ENCODE measurements at places on chromosomes 3 and 15.

DNA sequence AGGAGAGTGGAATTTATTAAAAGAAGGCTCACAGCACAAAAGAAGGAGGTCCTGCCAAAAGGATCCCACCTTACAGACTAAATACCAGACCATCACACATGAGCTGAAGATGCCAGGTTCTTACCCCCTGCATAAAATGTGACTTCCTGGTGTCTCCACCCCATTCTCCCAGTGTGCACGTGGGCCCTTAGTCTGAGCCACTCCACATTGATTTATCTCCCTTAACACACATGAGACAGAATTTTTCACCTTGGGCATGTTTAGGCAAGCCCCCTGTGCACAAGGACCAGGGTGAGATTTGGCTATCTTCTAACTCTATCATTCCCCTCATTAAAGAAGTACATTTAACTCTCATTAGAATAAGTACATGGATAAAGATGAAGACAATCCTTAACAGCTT lies 916.7 kb downstream of the PLOD2 start:
- no peak for DNase-seq

DNA sequence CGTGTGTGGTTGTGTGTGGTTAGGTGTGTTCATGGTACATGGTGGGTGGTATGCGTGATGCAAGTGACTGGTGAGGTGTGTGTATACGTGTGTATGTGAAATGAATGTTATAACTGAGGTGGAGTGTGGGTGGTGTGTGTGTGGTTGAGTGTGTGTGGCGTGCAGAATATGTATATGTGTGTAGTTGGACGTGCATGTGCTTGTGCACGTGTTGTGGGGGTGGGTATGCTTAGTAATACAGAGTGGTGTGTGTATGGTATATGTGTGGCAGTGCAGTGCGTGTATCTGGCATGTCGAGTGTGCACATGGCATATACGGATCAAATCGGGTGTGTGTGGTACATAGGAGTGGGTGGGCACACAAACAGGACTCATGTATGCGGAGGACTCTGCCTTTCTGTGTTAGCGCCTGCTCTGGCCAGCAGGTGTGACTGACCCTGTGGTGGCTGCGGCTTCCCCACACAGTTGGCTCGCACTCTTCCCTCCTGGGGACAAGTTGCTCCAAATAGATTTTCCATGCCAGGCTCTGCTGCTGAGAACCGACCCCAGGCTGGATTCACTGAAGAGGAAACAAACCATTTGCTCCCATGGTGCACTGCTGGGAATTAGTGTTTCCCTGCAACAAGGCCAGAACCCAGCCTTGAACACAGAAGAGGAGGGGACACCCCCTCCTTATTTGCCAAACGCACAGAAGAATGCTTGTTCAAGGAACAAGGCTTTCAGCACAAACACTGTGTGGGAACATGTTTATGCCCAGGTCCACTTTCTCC lies 1.2 kb upstream of the C3orf70 start:
- peak; percentile 49 for DNase-seq

DNA sequence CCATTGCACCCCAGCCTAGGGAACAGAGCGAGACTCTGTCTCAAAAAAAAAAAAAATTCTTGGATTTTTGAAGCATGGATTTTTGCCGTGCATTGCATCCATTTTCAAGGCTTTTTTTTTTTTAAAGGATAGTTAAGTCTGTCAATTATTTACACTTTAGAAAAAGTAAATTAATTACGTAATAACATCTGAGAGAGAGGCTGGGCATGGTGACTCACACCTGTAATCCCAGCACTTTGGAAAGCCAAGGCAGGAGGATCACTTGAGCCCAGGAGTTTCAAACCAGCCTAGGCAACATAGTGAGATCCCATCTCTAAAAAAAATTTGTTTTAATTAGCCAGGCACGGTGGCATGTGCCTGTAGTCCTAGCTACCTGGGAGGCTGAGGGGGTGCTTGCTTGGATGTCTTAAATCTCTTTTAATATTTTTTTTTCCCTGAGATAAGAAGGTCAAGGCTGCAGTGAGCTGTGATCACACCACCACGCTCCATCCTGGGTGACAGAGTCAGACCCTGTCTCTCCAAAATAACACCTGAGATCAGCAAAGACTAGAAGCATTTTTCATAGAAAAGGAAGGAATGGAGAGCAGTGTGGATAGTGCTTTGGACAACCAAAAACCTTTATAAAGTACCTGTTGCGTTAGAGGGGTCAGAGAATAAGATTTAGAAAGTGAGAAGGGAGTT lies 6.8 kb upstream of the SENP7 start:
- no peak for DNase-seq

- no peak for DNase-seq
Measured at GRCh38 chr3:42096796-42097565, 5.8 kb downstream of the TRAK1 start.

- no peak for DNase-seq
Measured at GRCh38 chr3:192516820-192517219, 210.5 kb downstream of the FGF12 start.

DNA sequence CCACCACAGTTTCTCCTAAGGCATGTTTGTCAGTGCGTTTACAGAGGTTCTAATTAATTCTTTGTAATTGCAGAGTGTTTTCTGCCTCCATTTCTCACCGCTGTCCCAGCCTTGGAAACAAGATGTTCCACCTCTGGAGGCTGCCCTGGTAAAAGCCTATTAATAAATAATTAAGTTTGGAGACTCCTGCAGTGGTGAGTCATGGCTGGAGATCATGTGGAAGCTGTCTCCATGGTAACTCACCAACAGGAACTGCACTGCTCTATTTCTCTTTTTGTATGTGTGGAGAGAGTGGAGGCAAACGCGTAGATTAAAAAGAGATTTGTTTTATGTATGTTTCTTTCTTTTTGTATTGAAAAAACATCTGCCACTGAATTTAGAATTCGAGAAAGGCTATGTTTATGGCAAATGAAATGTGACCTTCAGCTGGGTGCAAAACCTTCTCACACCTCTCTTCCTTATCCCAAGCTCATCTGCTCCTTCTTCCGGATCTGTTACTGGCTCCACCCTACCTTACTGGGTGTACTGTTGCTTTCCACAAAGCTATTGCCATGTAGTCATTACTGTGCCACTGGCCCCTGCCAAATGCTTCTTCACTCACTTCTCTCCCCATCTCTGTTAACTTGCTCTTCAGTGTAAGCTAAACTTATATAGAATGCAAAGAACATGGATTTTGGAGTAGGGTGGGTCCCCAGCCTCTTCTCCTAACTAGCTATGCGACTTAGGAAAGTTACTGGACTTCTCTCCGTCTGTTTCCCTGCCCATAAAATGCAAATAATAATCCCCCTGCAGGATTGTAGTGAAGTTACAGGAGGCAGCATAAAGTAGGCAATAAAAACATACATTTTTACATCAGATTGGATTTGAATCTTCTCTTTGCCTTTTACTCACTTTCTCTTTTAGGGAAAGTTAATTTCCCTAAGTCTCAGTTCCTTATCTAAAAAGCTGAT lies 778.5 kb downstream of the NTRK3 start:
- peak; percentile 62 for DNase-seq

DNA sequence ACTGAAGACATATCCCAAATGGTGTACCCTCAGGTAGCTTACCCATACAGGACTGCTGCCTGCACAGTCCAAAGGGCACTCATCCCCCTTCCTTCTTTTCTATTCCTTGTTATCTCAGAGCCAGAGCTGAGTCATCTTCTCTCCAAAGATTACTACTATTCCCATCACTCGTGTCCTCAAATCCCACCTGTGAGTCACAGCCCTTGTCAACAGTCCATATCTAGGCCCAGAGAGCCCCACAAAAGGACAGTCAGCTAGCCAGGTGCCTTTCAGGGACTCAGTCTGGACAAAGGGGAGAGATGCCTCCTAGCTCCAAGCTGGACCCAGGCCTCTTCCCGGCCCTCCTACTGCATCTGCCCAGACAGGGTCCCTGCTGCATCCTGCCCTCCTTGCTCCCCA lies 11.0 kb downstream of the PARP16 start:
- no peak for DNase-seq

- no peak for DNase-seq
Measured at GRCh38 chr3:156304406-156304805, 184.0 kb downstream of the KCNAB1 start.

GRCh38 chr15:77870195-77871065 lies 207.1 kb downstream of the TBC1D2B start:
- peak; percentile 83 for DNase-seq

GRCh38 chr3:139136469-139137202 lies 91.9 kb upstream of the PRR23C start:
- DNase-seq, result no peak

GRCh38 chr15:101561584-101561906 lies 72.0 kb upstream of the PCSK6 start:
- no peak for DNase-seq

DNA sequence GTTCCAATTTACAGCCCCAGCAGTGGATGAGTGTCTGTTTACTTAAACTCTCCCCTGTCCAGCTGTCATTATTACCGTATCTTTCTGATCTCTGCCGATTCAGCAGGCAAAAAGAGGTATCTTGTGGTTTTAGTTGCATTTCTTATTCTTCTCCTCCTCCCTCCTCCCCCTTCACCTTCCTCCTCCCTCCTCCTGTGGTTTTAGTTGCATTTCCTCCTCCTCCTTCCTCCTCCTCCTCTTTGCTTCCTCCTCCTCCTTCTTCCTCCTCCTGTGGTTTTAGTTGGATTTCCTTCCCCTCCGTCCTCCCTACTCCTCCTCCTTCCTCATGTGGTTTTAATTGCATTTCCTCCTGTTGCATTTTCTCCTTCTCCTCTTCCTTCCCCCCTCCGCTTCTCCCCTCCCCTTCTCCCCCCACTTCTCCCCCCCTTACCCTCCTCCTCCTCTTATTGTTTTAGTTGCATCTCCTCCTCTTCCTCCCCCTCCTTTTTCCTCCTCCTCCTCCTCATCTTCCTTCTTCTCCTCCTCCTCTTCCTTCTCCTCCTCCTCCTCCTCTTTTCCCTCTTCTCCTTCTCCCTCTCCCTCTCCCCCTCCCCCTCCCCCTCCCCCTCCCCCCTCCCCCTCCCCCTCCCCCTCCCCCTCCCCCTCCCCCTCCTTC lies 25.3 kb upstream of the VPS33B start:
- no peak for DNase-seq

DNA sequence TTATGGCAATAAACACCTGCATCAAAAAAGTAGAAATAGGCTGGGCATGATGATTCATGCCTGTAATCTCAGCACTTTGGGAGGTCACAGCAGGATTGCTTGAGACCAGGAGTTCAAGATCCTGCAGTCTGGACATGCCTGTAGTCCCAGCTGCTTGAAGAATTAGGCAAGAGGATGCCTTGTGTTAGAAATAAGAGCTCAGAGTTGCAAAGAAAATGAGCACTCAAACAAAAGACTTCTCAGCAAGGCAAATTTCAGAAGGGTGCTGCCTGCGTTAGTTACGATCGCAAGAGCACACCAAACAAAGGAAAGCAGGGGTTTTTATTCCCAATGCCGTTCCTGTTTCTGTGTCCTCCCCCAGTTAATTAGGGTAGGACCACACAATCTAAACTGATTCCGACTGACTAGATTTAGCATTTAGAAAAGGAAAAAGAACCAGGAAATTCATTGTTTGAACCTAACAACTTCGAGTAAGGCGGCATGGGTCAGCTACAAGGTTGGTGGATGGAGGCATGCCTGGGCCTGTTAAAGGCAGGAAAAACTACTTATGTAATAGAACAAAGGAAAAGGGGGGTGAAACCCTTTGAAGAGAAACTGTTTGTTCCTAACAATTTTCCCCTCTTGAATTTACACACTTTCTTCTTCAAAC lies 55.5 kb downstream of the DLG1 start:
- DNase-seq, result no peak

- no peak for DNase-seq
Measured at GRCh38 chr15:31352911-31353811, 26.5 kb downstream of the KLF13 start.

- DNase-seq, result peak; percentile 15
Measured at GRCh38 chr15:61871926-61872522, 188.2 kb downstream of the VPS13C start.

DNA sequence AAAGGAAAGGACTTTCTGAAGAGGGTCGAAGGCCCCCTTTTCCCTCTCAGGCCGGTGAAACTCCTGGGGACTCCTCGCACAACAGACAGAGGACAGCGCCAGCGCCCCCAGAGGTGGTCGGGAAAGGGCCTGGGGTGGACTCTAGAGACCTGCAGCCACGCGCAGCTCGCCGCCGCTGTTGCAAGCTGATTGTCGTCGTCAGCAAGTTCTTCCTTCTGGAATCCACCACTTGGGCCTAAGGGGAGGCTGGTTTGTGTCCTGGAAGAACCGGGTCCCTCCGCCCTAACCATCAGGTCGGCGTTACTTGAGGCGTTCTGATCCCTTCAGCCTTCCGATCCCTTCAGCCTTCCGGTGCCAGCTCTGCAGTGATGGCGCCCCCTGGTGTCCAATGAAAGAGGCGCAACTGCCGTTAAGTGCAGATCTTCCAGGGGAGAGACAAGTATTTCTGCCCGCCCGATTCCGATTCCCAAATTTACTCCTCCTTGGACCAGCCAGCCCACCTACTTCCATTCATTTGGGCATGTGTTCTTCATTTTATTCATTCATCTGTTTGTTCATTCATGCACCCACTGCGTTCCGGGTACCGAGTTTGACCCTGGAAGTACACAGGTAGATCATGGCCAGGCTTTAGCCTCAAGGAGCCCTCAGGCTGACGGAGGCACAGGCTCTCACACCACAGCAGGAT lies 77.2 kb upstream of the SLC6A11 start:
- peak; percentile 74 for DNase-seq

GRCh38 chr3:152261329-152261728 lies 7.4 kb upstream of the MBNL1 start:
- no peak for DNase-seq

DNA sequence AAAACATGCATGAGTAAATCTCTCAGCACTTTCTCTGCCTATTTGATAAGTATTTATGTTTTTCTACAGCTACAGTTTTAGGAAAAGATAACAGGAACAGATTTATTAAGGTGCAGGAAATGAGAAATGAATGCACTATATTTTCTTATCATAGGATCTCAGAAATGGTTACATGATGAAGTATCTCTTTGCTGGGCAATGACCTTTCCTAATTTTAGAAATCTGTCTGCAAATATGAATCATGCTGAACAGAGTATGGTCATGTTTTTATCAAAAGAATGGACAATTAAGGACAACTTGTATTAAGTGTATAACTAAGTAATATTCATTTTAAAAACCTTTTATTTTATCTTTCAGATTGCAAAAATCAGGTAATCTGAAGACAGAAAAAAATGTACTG lies 53.8 kb upstream of the SPPL2A start:
- no peak for DNase-seq

GRCh38 chr15:55530861-55531313 lies 22.9 kb upstream of the DNAAF4 start:
- DNase-seq, result peak; percentile 17

GRCh38 chr3:51961602-51962569 lies 5.4 kb downstream of the PCBP4 start:
- no peak for DNase-seq

GRCh38 chr3:160641665-160642309 lies 35.2 kb upstream of the ARL14 start:
- no peak for DNase-seq

- no peak for DNase-seq
Measured at GRCh38 chr3:140292170-140292569, 357.2 kb downstream of the CLSTN2 start.
